ENCODE measurements at places on chromosomes 16 and 17.

- no peak for DNase-seq
Observed at GRCh38 chr17:1379930-1380313, 20.1 kb downstream of the YWHAE start.

DNA sequence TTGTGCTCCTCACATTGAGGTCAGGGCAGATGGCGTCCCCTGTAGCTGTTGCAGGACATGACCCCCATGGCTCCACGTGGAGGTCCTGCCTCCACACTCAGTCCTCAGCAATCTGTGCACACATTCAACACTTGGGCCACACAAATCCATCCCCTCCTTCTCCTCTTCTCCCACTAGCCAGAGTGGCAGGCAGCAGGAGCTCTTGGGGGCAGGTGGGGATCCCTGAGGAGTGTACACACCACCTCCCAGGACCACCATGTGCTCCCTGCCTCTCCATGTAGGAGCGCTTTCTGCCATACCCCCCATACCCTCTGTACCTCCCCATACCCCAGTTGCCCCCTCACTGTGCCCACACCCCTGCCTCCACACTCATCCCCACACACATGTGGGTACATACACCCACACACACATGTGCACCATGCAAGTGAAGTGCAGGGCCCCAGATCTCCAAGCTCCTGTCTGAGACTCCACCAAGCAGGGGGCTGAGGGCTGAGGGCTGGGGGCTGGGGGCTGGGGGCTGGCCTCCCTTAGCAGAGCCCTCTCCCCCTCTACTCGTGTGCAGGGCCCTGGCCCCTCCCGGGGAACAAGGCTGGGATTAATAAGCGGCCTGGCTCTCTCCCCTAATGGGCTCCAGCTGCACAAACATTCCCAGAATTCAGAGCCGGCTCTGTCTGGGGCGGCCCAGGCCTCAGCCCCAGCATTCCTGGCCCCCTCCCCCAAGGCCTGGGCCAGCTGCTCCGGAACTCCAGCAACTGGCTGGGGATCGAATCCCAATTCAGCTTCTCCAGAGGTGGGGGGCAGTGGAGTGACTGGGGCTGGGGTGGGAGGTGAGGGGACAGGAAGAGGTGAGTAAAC, 48.2 kb upstream of the MEIOC start:
- DNase-seq, result no peak

GRCh38 chr16:1759511-1759910, 11.8 kb downstream of the NME3 start:
- no peak for DNase-seq

DNA sequence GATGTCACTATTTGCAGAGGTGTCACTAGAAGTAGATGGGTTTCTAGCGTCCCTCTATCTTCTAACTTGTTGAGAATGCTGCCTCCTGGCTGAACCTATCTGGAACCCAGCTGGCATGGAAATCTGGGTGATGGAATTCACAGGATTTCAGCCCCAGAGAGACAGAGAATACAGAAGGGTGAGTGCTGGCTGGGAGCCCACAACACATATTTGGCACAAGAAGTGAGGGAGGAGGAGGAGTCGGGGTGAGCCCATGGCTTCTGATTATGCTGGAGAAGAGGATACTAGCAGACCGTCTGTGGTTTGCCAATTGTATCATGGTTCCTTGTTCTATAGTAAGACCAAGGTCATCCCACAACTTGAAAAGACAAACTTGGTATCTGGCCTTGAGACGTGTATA, 557.8 kb upstream of the SALL1 start:
- no peak for DNase-seq

GRCh38 chr17:79003661-79004411, 5.7 kb downstream of the CANT1 start:
- DNase-seq, result no peak

DNA sequence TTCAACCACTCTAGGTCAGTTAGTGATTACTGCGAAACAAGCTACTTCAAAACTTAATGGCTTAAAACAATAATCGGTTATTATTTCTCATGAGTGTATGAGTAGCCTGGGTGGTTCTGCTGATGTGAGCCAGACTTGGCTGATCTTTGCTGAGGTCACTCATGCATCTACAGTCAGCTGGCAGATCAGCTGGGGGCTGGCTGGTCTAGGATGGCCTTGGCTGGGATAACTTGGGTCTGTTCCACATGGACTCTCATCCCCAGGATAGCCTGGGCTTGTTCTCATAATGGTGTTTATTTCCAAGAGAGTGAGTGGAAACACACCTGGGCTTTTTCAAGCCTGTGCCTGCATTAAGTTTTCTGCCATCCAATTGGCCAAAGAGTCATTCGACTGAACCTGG, 13.0 kb downstream of the CCDC182 start:
- no peak for DNase-seq

DNA sequence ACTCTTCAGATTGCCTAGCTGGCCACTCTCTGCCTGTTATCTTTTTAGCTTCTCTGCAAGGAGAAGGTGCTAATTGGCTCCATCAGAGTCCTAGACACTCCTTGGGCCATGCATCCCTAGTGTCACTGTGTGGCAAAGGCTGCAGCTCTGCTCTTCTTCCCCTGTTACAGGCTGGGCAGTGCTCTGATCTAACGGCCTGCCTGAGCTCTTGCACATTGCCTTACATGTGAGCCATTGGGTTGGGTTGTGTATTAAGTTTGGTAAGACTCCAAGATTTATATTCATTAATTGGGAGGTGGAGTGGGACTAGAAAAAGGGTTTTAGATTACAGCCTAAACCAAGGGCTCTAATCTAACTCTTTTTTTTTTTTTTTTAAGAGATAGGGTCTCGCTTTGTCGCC, 23.0 kb upstream of the SYT17 start:
- no peak for DNase-seq

DNA sequence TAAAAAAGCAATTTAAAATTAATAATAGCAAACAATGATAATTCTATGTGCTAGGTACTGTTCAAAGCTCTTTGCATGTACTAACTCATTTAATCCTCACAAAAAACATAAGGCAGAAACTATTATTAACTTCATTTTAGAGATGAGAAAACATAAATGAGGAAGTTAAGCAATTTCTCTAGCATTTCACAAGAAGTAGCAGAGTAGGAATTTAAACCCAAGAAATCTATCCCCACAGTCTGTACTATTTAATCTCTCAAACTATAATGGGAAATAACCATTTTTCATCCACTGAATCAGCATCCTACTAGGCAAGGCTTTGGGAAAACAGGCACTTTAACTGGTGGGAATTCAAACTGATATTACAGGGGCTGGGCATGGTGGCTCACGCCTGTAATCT, 42.2 kb upstream of the INTS2 start:
- no peak for DNase-seq

DNA sequence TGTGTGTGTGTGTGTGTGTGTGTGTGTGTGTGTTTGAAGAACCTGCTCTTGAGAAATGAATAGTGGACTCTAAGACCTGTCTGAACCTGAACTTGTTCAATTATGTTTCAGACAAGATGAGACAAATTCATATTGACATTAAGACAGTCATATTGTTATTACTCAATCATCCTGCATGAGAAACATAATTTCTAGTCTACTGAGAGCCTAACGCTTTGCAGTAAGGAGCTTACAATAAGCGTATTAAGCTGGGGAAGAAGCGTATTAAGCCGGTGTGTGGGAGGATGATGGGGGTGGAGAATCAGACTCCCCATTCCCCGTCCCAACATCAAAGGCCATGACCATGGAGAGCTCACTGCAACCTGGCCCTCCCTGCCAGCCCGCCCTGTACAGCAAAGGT, 22.4 kb upstream of the MNT start:
- DNase-seq, result no peak

DNA sequence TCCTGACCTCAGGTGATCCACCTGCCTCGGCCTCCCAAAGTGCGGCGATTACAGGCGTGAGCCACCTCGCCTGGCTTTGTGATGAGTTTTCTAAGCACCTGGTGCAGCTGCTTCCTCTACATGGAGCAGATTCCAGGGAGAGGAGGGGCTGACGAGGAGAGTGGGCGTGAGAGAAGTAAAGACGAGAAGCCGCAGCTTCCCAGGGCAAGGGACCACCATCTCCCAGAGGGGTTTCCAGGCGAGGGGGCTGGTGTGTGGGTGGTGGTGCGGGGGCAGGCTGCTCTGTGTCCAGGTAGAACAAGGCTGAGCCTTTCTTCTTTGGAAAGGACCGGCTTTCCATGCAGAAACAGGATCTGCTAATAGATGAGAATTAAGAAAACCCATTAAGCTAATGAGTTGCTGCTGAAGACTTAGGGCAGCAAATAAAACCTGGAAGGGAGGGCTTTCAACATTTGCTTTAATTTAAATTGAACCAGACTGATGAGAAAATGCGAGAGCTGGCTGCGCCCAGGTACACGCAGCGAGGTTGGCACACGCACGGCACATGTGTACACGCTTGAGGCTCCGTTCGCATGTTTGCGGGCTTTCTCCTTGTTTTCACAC, 236.7 kb downstream of the RBFOX3 start:
- DNase-seq, result no peak

- DNase-seq, result no peak
Observed at GRCh38 chr17:48632579-48633265, 6.6 kb upstream of the HOXB9 start.

DNA sequence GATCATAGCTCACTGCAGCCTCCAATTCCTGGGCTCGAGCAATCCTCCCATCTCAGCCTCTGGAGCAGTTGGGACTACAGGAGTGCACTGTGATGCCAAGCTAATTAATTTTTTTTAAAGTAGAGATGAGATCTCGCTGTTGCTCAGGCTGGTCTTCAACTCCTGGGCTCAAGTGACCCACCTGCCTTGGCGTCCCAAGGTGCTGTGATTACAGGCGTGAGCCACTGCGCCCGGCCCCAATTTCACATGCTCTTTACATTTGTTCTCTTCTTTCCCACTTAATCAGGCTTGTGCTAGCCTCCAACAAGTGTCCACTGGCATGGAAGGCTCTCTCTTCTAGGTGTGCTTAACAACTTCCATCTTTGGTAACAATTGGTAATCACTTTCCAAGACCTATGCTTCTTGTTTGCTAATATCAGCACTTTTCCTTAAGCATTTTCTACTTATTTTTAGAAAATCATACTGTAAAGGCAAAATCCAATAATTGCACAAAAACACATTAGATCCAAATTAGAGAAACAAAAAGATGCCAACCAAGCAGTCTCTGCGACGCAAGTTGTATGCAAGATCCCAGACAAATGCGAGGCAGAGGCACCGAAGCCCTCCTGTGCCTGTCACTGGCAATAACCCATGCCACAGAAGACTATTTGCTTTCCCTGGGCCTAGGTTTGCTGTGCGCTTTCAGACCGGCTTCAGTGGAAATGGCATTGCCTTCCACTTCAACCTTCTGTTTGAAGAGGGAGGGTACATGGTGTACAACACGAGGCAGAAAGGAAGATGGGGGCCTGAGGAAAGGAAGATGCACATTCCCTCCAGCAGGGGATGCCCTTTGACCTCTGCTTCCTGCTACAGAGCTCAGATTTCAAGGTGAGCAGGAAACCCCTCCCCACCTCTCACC, 52.6 kb downstream of the NOS2 start:
- no peak for DNase-seq

DNA sequence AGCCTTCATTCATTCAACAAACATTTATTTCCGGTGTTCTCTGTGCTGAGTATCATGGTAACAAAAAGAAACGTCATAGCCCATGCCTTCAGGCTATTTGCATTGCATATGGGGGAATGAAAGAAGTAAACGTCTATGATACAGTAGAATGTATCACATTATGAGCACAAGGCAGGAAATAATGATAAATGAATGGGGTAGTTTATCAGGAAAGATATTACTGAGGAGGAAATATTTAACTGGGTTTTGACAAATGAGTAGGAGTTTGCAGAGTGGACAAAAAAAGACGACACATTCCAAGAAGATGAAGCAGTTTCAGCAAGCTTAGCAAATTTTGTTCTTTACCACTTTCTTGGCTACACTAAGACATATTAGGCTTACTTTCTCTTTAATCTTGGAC, 1.3 kb upstream of the KRTAP4-7 start:
- no peak for DNase-seq

GRCh38 chr16:28549301-28549899, 4.3 kb upstream of the SGF29 start:
- DNase-seq, result no peak

- no peak for DNase-seq
Observed at GRCh38 chr16:69029121-69029520, 76.3 kb upstream of the HAS3 start.

DNA sequence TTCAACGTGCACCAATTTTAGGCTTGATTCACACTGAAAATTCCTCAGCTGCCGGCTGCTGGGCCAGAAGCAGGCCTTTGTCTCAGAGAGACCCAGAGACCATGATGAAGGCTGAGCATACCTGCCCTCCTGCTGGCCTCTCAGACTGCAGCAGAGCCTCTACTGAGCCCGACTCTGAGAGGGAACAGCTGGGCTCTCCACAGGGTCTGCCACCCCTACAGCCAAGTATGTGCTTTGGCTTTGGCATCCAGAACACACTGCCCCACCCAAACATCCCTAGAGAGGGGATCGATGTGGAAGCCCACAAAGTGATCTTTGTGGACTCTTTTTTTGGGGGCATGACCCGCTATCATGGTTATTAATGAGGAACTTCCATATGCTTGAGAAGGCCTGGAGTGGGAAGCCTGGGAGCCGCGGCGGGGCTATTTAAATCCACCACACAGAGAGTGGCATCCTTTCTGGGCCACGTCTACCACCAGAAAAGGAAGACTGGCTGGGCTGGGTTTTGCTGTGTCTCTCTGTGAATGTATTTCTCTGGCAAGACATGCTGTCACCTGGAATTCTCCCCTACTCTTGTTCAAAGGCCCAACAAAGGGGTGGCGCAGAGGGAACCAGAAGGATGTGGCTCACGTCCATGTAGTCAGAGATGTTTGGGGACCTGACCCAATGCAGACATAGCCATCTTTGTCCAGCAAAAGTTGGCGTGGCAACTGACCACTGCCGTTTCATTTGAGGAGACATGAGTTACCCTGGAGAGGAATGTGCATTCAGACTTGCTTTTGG, 69.3 kb downstream of the GNAO1 start:
- DNase-seq, result no peak

DNA sequence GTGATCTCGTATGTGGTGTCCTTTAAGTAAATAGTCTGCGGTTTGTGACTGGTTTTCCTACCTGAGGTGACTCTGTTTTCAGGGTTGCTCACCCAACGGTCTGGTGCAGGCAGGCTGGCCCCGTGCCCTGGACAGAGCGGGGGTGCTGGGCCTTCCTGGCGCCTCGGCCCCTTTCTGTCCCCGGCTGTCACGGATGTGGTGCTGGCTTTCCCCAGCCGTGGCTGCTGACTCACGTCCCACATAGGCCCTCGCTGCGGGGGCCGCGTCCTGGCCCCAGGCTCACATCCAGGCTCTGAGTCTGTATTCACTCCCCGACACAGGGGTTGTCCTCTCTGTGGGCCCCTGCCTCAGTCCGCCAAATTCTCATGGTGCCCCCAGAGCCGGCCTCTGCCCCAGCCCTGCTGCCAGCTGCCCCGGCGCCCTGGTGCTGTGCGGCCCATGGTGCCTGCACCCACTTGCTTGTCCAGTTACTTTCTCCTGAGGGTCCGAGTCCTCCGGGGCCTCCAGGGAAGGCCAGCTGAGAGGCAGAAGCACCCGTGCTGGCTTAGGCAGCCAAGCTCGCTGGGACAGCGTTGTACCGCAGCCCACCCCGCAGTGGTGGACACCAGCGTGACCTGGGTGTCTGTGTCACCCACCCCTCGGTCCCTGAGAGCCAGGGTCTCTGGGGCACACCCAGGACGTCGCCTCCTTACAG, 5.9 kb downstream of the CHMP6 start:
- no peak for DNase-seq

Measured in activated naive CD8-positive, alpha-beta T cell treated with anti-CD3 and anti-CD28 coated beads, Interleukin-2, amount 50 U/mL, for 24 hours (primary cell).